Osteoblast (primary cell): ENCODE measurements at places on chromosomes 1 and 21.
A peak's percentile ranks its signal among the peaks of the same experiment; 100 is the strongest.

GRCh38 chr1:216905137-216905536 is 181.9 kb upstream of the ESRRG start:
- DNase-seq, result no peak

DNA sequence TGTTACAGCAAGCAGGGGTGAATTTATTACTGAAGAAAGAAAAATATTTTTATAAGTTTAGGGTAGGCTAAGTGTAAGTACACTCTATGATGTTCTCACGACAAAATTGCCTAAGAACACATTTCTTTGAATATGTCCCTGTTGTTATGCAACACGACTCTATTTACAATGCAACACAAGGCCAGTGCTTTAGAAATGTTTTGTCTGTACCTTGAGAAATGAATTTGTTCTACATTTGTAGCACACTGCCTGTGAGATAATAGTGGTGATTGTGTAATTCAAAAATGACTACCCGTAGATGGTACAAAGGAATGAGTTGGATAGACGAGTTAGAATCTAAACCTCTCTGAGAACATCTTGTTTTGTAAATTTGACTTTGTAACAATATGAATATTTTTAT is 63.7 kb upstream of the IGSF5 start:
- DNase-seq, result no peak

GRCh38 chr1:32772281-32773017 is 44.7 kb downstream of the YARS1 start:
- DNase-seq, result peak; percentile 84

- DNase-seq, result peak; percentile 76
These were observed 28.2 kb downstream of the BATF3 start for GRCh38 chr1:212671342-212672031.

DNA sequence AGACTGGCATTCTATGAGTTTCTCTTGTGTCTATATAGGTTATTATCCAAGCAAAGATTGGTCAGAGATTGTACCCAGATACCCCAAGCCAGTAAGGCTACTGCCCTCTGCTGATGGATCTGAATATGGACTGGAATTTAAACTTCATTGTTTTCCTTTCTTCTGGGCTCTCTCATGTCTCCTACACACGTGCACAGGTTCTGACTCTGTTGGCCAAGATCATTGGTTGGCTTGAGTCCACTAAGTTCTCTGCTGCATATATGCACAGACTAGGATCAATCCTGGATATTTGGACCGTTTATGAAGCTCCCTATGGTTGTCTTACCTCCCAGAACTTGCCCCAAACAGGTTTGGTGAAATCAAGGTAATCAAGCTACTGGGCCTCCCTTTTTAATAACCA is 69.7 kb downstream of the CC2D1B start:
- peak; percentile 88 for DNase-seq

GRCh38 chr1:9593492-9594465 is 5.1 kb downstream of the TMEM201 start:
- peak; percentile 98 for DNase-seq

- DNase-seq, result no peak
These were observed 178.4 kb downstream of the DUSP10 start for GRCh38 chr1:221563476-221563921.

GRCh38 chr1:184803180-184803492 is 48.5 kb upstream of the EDEM3 start:
- no peak for DNase-seq

DNA sequence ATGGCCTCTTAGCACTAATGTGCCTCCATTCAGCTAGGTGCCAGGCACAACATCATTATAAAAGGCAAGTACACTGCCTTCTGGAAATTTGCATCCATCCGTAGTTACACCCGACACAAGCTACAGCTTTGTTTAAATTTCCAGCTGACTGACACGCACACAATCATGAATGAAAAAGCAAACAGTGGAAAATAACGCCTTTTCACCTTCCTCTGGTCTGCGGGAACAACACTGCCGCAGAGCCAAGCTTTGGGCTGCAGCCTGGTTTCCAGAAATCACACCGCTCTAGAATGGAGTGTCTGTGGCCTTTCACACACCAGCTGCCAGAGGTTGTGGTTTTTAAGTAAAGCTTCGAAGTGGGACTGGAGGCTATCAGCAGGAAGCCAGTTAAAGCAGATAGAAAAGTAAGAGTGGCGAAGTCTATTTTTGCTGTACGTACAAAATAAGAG is 142.8 kb upstream of the COA6 start:
- peak; percentile 63 for DNase-seq

DNA sequence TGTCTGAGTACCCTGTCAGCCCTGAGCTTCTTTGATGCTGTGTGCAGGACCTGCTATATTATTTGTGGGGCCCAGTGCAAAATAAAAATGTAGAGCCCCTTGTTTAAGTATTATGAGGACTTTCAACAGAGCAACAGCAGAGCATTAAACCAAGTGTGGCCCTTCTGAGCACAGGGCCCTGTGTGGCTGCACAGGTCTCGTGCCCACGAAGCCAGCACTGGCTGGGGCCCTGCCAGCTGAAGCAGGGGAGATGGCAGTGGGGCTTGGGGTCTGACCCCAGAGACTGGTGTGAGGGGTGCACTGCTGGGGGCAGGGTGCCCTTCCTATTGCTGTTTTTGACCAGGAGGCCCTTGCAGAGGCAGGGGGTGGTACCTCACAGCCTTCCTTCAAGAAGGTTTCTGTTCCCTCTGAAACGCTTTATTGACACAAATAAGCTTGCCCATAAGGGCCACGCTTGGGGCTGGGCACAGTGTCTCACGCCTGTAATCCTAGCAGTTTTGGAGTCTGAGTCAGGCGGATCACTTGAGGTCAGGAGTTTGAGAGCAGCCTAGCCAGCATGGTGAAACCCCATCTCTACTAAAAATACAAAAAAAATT is 2.2 kb upstream of the SEMA4A start:
- peak; percentile 91 for DNase-seq
